Stimulated activated CD4-positive, alpha-beta T cell treated with anti-CD3 and anti-CD28 coated beads, Interleukin-2, amount 100 ng/mL, for 4 hours (primary cell): ENCODE measurements at places on chromosomes 5 and 9.

DNA sequence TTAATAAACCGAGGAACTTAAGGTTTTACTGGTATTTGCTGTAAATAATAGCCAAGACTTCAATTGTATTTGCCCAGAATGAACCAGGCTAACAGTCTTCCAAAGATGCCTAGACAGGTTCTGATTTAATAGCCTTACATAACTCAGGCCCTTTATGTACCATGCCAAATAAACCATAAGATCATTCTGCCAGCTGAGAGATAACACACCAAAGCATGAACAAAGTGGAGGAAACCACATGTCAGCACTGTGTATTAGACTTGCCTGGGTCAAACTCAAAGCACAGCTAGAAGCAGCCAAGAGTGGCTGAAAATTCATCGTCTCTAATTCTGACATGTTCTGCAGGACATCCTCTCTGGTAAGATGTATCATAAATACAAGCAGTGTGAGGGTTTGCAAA is 319.3 kb upstream of the ZNF608 start:
- no peak for DNase-seq

- no peak for DNase-seq
These were observed 244.9 kb upstream of the MVB12B start for GRCh38 chr9:126081746-126082145.

GRCh38 chr9:135857371-135857786 is 50.0 kb downstream of the CAMSAP1 start:
- DNase-seq: no peak

- DNase-seq: no peak
These were observed 11.8 kb downstream of the BRD3 start for GRCh38 chr9:134055981-134056461.

- no peak for DNase-seq
These were observed 139.6 kb upstream of the RORB start for GRCh38 chr9:74357577-74357976.

GRCh38 chr5:151694035-151694485 is 7.3 kb upstream of the SPARC start:
- no peak for DNase-seq

- DNase-seq: no peak
These were observed 421.4 kb upstream of the DAB2 start for GRCh38 chr5:39846144-39846543.

- DNase-seq: no peak
These were observed 141.4 kb upstream of the PIK3R1 start for GRCh38 chr5:68074048-68074632.

DNA sequence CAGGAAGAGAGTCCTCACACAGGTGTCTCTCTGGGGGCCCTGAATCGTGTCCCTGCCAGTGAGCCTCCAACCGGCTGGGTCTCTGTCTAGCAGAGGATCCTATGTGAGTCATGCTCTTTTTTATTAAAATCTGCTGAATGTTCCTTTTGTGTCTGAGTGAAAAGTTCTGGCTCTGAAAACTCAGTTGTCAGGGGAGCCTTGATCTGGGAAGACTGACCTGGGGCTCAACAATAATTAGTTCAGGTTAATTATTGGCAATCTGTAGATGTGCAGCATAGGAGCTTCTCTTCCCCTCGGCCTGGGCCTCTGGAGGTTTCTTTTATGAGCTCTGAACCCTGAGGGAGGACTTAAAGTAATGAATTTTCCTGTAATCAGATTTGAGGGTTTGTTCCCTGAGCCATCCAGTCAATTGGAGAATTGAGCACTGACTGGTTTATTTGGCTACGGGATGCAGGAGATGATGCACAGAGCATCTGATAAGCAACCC is 45.2 kb downstream of the ALG2 start:
- DNase-seq: no peak

DNA sequence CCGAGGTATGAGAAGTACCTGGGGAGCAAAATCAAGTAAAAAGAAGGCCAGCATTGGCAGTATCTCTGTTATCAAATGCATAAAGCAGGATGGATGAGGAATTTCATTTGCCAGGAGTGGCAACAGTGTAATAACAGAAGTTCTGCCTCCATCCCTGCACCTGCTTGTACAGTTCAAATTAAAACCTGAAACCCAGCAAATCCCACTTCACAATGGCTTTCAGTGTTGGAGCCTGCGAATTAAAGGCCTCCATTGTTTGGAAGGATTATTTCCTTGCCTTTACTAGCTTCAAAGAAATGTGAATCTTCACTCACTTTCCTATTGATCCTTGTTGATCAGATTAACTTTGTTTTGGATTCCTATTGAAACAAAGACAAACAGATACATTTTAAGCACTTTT is 31.5 kb upstream of the IRX1 start:
- DNase-seq: no peak

- DNase-seq: no peak
These were observed 42.5 kb upstream of the SMARCA2 start for GRCh38 chr9:1972672-1973071.

GRCh38 chr5:10577371-10578292 is 13.8 kb downstream of the ANKRD33B start:
- no peak for DNase-seq

- no peak for DNase-seq
These were observed 707 bp upstream of the ZFYVE16 start for GRCh38 chr5:80406980-80407734.
